ENCODE measurements at places on chromosomes 1 and 21. TPM values are rescaled to one million over a fixed set of nuclear protein-coding genes. Genes with fewer than 3 reads are reported as not detected.

RGS5 gene
- 33.9 TPM for total RNA-seq

OPRD1 gene
- not detected for total RNA-seq

GUCA2A gene
- total RNA-seq, result not detected

DTL gene
- total RNA-seq, result 1.8 TPM

OPTC gene
- total RNA-seq, result not detected

NR1I3 gene
- not detected for total RNA-seq

CLEC20A gene
- total RNA-seq, result not detected

ERG gene
- 0.59 TPM for total RNA-seq

RIPK4 gene
- total RNA-seq, result 0.28 TPM

HSD3B1 gene
- total RNA-seq, result not detected

AK4 gene
- 42.5 TPM for total RNA-seq
